ENCODE measurements at places on chromosomes 3 and 15.

DNA sequence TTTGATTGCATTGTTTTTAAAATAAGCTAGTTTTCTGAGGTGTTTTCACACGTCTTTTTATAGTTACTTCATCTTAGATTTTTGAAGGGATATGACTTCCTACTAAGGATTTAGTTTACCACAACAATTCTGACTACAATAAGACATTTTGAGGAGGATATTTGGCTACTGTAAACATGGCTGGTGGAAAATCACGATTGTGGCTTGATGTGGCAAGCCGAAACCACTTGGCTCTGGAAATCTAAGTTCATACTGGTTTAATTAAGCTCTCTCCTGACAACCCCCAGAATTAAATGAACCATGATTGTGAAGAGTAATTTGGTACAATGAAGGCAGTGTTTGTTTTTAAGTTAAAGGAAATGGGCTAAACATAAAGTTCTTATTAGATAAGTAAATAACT lies 30.8 kb downstream of the ST3GAL6 start:
- DNase-seq = no peak

- no peak for DNase-seq
Measured at GRCh38 chr3:141091426-141091825, 40.3 kb downstream of the SPSB4 start.

DNA sequence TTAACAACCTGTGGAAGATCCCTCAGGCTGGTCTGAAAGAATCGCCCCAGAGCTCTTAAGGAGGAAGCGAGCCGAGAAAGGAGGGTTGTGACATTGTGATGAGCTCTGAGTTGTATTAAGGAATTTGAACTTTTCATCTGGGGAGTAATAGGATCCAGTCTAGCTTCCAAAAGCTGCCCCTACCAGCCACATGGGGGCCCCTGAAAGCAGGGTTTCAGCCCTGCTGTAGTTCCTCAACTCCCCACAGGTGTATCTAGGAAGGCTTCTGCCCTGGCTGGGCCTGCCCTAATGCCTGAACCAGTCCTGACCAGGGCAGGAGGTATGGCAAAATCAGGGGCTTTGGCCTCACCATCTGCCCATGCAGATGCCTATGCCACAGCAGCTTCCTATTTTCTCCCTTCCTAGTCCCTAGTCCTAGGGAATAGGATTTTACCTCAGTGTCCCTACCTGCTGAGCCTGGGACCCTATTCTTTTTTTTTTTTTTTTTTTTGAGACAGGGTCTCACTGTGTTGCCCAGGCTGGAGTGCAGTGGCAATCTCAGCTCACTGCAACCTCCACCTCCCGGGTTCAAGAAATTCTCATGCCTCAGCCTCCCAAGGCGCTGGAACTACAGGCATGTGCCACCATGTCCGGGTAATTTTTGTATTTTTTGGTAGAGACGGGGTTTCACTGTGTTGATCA lies 5.0 kb upstream of the AP3S2 start:
- DNase-seq = peak; percentile 47

- no peak for DNase-seq
Measured at GRCh38 chr3:178623666-178624255, 87.5 kb downstream of the KCNMB2 start.

DNA sequence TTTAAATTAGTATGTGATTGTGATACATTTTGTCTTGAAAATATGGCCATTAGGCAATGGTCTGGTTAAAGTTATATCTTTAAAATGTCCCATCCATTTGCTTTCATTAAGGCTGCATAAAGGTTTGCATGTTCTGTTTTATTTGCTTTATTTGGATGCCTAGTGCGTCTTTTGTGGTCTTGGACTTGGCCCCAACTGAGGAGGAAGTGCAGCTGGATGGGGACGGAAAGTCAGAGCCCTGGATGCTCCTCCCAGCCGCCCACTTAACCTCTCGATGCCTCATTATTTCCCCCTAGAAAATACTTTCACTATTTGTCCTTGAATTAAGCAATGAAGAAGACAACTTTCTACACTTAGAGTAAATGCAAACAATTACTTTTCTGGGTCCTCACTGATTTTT lies 898.2 kb downstream of the MCTP2 start:
- DNase-seq = no peak

- DNase-seq = no peak
Measured at GRCh38 chr3:2023959-2024358, 74.7 kb upstream of the CNTN4 start.

DNA sequence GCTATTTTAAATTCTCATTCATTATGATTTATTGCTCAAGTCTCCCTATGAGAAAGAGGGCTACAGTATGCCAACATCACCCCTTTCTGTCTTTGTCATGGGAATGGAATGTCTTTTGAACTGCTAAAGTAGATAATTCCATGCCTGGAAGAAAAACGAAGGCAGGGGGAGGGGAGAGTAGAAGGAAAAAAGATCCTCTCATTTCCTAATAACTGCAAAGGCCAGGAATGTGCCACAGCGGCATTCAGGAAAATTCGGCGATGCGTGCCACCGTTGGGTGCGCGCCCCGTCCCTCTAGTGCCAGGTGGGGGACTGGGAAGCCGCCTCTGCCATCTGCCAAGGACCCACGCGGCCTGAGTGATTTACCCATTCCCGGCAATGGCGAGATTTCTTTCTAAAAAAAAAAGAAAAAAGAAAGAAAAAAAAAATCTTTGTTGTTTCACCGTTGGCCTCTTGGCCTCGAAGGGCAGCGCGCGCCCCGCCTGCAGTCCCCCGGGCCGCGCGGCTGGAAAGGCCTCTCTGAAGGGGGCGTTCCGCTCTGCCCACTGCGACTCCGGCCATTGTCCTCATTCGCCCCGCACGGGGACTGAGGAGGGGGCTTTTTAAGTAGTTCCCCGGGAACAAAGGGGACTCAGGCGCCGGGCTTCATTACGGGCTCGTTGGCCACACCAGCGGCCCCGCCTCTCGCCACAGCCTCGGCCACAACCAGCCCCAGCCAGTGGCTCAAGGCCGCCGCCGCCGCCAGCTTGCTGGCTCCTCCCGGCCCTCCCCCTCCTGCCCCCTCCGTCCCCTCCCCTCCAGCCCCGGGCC lies 54.5 kb downstream of the CPN2 start:
- no peak for DNase-seq

DNA sequence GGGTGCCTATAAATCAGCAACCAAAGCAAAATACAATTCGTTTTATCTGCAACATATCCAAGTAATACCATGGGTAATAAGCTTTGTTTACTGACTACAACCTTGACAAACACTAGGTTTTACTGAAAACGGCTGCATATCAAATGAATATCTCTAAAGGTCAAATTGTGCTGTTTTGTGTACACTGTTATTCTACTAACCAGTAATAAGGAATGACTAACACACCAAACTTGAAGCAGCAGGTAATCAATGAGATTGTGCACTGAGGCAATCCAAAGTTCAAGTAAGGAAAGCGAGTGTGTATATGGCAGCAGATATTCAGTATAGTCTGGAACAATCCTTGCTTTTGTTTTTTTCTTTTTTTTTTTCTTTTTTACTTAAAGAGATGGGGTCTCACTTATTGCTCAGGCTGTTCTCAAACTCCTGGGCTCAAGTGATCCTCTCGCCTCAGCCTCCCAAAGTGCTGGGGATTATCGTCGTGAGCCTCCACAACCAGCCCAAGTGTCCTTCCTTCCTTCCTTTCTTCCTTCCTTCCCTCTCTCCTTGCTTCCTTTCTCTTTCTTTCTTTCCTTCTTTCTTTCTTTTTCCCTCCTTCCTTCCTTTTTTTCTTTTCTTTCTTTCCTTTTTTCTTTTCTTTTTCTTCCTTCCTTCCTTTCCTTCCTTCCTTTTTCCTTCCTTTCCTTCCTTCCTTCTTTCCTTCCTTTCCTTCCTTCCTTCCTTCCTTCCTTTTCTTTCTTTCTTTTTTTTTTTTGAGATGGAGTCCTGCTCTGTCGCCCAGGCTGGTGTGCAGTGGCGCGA lies 34.9 kb downstream of the AP3S2 start:
- no peak for DNase-seq

- DNase-seq = peak; percentile 46
Measured at GRCh38 chr15:71752604-71753289, 57.6 kb upstream of the NR2E3 start.

GRCh38 chr15:74957476-74958035 lies 984 bp upstream of the RPP25 start:
- no peak for DNase-seq

- DNase-seq = peak; percentile 60
Measured at GRCh38 chr15:91291673-91292072, 191.6 kb downstream of the SV2B start.

DNA sequence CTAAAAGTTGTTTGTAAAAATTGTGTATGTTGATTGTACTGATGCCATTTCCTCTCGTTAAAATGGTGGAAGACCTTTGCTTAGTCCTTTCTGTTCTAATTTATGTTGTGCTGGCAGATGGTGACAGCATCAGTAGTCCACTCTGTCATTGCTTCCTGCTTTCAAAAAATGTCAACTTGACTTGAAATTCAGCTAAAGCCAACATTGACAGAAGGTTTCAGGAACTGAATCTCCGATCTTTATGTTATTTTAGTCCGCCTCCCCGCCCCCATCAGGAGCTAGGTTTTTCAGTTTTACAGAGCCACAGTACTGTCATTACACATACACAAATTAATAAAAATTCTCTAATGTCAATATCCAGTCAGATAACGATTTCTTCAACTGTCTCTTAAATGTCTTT lies 1.5 kb downstream of the CEP63 start:
- DNase-seq = peak; percentile 71
